ENCODE measurements at places on chromosomes 5 and 9. TPM values are rescaled to one million over a fixed set of nuclear protein-coding genes. Genes with fewer than 3 reads are reported as not detected.

GRCh38 chr9:132725306-132725705, 55.0 kb downstream of the GTF3C4 start:
- DNase-seq, result no peak

Gene SPATA31D4
- not detected for total RNA-seq

GRCh38 chr9:106110483-106110882, 416.1 kb downstream of the TMEM38B start:
- no peak for DNase-seq

DNA sequence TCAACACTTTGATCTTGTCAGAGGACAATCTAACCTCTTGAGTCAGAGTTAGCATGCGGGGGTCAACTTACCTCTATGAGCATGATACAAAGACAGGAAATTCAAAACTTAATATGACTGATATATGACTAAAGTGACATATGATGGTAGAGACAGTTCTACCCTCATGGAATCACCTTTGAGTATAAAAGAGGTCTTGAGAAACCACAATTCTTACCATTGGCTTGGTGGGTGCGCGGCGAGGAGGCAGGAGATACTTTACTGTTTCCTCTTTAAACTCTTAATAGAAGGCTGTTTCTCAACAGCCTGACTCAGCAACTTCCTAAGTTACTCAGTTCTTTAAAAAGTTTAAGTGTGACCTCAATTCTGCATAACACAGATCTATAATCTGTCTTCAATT, 372.8 kb downstream of the KIAA0825 start:
- no peak for DNase-seq

Gene MACIR
- total RNA-seq, result 10.4 TPM

Gene PWWP2A
- total RNA-seq, result 24.9 TPM

- DNase-seq, result no peak
These were observed 22.7 kb downstream of the KIF3A start for GRCh38 chr5:132714456-132715307.

DNA sequence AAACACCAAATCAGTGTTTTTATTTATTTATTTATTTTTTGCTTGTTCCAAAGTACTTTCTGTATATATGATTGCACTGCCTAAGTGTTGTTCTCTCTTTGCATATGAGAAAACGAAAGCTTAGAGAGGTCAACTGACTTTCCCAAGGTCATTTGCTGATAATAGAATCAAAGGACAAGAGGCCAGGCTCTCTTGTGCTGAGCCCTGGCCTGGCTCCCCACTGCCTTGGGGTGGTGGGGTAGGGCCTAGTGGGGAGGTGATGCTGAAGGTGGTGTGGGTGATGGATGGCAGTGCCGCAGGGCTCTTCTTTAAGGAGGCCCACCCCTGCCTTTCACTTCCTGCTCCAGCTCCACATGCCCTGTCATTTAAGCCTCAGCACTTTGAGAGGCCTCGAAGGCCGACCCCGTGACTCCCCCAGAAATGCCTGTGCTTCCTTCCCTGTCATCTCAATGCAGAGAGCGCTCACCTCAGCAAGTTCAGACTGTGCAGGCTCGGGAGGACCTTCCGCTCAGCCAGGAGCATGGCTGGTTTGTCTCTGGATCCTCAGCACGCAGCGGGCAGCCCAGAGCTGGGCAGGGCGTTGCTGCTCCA, 59.5 kb downstream of the SMIM23 start:
- no peak for DNase-seq

DNA sequence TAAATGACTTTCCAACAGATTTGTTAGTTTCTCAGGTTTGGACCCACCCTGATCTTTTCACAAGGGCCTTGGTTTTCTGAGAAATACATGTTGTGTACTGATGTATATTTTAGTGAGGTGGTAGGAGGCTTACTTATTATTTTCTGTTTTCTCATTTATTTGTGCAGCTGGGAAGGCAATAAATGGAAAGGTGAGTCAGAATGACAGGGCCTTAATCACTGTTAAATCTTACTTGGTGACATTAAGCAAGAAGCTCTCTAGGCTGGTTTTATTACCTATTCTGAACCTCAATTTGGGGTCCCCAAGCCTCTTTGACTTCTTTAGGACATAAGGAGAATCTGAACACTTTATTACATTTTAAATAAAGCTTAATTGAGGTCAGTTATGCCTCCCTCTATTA, 214.0 kb upstream of the DAB2 start:
- no peak for DNase-seq

- DNase-seq, result no peak
These were observed 88.6 kb downstream of the ZFAND5 start for GRCh38 chr9:72276429-72276828.

DNA sequence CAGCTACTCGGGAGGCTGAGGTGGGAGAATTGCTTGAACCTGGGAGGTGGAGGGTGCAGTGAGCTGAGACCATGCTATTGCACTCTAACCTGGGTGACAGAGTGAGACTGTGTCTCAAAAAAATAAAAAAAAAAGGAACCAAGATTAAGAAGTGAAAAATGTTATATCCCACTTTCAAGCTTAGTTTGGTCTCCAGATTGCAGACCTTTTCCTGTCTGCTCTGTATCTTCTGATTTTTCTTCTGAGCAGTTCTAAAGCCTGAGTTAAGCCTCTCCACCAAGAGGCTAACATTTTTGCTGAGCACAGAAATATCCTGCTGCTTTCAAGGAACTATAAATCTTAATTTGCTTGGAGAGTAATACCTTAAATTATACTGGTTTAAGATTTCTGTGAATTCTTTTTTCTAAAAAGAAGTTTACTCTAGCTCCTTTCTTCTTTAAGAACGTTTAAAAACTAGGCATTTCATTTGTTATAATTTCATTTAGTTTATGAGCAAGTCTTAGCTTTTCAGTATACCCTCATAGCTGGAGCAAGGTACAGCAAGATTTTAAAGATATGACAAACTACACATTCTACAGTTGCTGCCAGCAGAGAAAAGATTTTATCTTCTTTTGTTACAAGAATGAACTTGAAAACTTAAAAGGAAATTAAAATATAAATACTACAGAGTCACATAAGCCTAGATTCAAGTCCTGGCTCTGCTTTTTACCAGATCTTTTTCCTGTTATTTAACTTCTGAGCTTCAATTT, 55.0 kb downstream of the GARNL3 start:
- DNase-seq, result no peak

Gene KLHL3
- total RNA-seq, result 2.9 TPM

Gene SPATA31E1
- not detected for total RNA-seq

GRCh38 chr9:8053501-8053900, 253.9 kb upstream of the DMAC1 start:
- no peak for DNase-seq

GRCh38 chr9:89722712-89723111, 117.9 kb downstream of the GADD45G start:
- no peak for DNase-seq

Gene WDR31
- total RNA-seq, result 1.4 TPM

GRCh38 chr9:36598273-36598672, 25.6 kb downstream of the MELK start:
- DNase-seq, result no peak

- DNase-seq, result no peak
These were observed 92.7 kb downstream of the CARTPT start for GRCh38 chr5:71811779-71812178.

Gene RNF183
- total RNA-seq, result not detected

Gene MYMK
- not detected for total RNA-seq

DNA sequence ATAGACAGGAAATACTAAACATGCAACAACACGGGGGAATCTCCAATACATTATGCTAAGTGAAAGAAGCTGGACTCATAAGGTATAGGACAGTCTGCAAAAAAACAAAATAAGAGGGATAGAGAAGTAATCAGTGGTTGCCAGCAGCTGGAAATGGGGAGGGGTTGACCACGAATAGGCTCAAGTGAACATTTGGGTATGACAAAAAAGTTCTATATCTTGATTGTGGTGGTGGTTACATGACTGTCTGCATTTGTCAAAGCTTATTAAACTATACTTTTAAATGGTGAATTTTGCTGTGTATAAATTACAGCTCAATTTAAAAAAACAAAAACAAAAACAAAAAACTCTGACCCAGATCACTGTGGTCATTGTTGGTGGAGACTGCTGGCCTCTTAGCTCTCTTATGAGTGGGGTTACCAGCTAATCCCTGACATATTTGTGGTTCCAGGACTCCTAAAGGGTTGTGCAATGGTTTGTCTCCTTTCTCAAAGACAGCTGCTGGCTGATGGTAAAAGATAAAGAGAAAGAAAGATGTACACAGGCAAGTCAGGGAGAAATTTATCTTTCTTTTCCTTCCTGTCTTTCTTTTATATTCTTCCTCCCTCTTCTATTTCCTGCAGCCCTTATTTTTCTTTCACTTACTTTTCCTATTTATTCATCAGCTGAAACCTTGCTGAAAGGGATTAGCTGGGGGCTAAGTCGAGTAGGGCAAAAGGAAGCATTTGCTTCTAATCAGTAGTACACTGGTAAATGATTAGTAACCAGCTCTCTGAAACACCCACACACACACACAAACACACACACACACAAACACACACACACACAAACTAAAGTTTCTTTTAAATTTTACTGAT, 42.6 kb upstream of the APC start:
- no peak for DNase-seq

Gene NFIB
- total RNA-seq, result 0.30 TPM

Data from activated T-cell treated with anti-CD3 and anti-CD28 coated beads, Interleukin-2, amount 50 U/mL, for 4 hours (primary cell).